T-cell (primary cell): ENCODE measurements at places on chromosomes 5 and 9. TPM values are rescaled to one million over a fixed set of nuclear protein-coding genes. Genes with fewer than 3 reads are reported as not detected.
A peak's percentile ranks its signal among the peaks of the same experiment; 100 is the strongest.

The ENG gene
- total RNA-seq, result 8.8 TPM

The IL11RA gene
- total RNA-seq, result 212 TPM

The TRIM7 gene
- total RNA-seq, result 3.1 TPM

DNA sequence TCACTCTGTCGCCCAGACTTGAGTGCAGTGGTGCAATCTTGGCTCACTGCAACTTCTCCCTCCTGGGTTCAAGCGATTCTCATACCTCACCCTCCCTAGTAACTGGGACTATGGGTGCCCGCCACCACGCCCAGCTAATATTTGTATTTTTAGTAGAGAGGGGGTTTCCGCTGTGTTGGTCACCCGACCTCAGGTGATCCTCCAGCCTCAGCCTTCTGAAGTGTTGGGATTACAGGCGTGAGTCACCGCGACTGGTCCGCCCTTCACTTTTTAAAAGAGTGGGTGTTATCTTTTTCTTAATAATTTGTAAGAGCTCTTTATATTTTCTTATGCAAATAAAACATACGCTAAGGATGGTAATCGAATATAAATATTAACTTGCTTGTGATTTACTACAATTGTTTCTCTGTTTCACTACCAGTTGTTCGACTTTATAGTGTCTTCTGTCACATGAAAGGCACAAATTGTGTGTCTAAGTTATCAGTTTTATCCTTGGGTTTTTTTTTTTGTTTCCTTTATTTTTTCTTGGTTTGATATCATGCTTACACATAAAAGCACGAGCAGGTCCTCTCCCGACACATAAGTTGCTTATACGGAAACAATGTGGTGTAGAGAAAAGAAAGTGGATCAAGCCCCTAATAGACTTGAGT, 1.9 kb upstream of the GPBP1 start:
- no peak for DNase-seq

DNA sequence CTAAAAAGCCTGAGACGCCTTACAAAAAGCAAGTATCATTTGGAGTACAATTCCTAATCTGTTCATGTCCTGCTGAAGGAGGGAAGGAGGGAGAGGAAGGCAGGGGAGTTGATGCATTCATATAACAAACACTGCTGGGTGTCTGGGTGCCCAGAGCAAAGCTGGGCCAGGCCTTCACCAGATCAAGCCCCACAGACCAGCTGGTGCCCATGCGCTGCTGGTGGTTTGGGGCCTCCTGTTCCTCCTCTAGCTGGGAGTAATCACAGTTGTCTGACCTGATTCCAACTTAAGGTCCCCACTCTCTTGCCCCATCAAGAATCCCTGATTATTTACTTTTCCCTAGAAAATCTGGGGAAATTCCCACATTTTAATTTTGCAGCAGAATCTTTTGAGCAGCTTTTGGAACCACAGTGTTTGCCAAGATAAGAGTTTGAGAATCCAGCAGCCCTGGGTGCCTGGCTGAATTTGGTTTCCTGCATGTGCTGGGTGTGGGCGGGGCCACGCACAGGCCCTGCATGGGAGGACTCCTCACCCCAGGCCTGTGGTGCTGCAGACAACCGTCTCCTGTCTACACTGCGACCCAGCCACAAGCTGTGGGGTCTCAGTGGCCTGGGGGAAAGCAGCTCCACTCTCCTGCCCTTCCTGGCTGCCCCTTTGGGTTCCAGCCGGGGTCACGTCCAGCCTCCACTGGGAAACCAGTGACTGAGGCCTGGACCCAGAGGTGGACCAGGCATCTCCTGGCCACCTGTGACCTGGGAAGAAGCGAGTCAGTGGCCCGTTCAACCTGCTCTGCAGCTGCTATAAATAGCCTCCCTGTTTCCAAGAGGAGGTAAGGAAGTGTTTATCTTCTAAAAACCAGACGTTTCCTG, 47.5 kb downstream of the NEURL1B start:
- peak; percentile 28 for DNase-seq

GRCh38 chr9:115469841-115470240, 351.9 kb upstream of the TNC start:
- DNase-seq, result no peak

- peak; percentile 23 for DNase-seq
These were observed 118.4 kb upstream of the PRSS3 start for GRCh38 chr9:33676746-33677505.

DNA sequence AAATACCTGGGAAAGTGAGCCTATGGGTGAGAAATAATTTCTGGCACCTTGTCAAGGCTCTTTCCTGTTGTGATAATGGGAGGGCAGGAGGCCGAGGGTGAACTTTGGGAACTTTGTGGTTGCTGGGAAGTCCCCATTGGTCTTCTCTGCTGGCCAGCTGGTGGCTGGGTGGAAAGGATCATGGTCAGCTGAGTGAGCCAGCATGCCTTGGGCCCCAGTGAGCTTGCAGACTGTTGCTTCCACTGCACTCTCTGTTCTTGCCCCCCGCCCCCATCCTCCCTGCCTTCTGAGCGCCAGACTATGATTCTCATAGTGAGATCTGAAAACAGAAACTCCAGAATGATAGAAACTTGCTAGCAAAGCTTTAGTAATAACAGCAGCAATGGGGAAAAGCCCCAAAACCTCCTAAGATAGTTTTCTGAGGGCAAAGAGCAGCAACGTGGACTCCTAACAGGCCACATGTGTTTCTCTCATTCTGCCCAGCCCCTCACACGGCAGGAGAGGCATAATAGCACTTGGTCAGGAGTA, 139.2 kb upstream of the SMARCA2 start:
- DNase-seq, result no peak

DNA sequence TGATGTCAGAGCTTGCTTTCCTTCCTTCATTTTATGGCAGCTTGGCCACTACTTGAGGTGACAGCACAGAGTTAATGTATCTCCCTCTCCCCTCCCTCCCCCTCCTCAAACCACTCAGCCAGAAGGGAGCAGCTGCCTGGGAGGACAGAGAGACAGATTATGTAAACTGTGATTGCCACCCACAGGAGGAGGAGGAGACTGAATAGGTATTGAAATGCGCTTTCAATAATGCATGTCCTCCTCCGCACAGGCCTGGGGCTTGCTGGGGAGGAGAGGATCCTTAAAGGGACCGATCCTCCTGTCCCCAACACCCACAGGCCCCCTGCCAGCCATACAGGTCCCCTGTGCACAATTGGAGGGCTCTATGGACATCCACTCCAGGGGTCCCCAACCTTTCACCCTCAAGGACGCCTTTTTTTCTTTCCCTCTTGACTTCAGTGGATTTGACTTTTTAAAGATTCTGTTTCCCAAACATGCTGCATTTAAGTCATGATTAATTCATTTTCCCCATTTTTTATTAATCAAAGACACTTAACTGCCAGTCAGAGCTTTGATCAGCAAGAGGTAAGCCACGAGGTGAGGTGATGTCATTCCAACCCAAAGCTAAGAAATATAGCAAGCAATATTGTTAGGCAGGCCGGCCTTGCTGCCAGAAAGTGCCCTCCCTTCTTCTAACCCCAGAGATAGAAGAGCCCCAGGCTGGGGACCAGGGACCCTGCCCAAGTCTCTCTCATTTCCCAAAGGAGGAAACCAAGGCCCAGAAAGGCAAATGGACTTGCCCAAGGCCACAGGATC, 47.5 kb upstream of the CPLX2 start:
- DNase-seq, result no peak

DNA sequence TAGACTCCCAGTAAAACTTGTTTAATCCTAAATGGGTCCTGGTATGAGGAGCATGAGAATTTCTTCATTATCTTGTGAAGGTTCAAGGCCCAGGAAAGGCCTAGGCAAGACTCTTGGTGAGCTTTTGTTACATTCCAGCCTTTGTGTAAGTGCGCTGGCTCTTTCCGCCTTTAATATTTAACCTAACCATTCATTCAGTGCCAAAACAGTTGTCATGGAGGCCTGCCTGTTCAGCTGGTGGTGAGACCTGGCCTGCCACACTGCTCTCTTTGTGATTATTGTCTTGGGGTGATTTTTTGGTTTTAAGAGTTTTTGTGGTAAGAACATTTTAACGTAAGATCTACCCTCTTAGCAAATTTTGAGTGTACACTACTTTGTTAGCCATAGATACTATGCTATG, 127.5 kb upstream of the WWC1 start:
- no peak for DNase-seq
